ENCODE measurements at places on chromosomes 12 and 14.

DNA sequence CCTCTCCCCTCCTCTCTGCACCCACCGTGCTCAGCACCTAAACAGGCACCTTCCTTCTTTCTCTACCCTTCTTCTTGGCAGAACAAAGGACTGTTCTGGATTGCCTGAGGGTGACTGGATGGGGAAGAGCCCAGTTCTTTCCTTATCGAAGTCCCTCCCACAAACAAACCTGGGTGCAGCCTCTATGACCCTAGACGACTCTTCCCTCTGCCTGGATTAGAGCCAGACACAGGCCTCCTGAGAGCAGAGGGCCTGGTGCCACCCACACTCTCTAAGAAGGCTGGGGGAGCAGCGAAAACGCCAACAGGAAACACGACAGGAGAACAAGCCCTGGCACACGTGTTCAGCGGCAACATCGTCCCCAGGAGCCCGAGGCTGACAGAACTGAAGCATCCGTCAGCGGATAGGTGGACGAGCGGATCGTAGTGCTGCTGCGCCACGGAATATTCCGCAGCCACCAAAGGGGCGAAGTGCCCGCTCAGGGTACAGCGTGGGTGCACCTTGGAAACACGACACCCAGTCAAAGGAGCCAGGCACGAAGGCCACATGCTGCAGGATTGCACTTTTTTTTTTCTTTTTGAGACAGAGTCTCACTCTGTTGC lies 38.0 kb downstream of the RIMBP2 start:
- DNase-seq: no peak

DNA sequence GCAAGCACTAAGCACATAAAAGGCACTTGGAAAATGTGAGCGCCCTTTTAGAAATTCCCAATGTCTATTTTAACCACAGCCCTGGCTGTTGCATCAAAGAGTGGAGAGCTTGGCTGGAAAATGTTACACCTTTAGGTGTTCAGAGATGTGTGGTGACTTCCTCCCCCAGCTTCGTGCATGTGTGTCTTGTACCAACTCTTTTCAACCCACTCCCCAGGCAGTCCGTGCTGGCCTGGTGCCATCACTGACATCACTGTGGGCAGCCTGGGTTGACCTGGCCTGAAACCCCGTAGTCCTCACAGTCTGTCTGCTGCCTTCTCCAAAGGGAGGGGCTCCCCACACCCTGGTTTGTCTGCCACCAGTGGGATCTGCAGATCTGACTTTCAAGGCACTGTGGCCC lies 101.8 kb downstream of the SCARB1 start:
- DNase-seq: peak; percentile 39

DNA sequence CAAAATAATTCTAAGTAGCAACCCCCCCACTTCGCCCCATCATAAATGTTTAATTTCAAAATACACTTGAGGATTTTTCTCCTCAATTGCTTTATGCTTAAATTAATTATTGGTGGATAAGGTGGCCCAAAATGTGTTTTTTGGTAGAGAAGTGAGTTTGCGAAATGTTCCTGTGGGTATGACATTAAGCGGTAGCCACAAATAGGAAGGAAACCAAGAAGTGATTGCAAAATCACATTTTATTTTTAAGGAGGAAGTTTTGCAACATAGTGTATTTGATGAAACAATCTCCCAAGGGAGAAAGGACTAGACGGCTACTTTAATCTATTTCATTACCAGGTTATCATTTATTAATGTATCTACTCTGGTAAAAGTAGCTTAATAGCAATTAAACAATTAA lies 25.5 kb downstream of the SLC25A3 start:
- DNase-seq: no peak

DNA sequence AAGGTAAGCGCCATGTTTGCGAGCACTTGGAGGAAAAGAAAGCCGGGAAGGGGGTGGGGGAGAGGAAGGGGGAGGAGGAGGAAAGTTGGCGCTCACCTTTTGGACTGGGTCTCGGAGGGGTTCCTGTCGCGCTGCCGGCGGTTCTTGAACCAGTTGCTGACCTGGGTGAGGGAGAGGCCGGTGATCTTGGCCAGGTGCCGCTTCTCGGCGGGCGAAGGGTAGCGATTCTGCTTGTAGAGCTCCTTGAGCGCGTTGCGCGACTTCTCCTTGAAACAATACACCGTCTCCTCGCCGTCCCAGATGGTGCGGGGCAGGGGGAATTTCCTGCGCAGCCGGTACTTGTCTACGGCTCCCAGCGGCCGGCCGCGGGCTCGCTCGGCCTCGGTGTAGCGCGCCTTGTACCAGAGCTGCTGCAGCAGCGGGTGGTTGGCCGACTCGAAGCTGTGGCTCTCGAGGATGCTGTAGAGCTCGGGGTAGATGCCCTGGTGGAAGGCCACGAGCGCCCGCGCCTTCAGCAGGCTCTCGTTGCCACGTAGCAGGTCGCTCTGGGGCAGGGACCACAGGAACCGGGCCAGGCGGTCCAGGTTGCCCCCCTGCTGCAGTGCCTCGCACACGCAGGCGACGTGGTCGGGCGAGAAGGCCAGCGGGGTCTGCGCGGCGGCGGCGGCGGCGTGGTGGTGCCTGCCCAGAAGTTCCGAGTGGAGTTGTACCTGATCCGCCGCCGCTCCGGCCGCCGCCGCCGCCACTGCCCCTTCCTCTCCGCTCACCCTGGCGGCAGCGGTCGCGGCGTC lies 840 bp downstream of the SIX4 start:
- peak; percentile 18 for DNase-seq

DNA sequence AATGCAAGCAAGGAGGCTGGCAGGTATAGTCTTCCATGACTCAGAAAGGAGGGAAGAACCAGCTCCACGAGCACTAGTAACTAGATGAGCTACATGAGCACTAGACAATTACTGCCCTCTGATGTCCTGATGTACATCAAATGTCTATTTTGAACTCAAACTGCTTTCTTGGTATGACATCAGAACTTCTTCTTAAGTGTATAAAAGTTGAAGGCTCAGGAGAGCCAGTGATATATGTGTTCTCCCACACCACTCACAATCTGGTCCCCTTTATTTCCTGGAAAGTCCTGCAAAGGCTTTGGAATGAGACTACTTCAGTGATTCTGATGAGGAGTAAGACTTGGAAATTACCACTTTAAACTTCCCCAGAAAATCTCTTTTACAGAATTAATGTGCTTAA lies 18.5 kb upstream of the DHRS7 start:
- DNase-seq: no peak

- DNase-seq: peak; percentile 39
Observed at GRCh38 chr12:56521590-56522371, at the start of gene RBMS2. TSS of gene RBMS2 (plus strand) at chr12:56521820. CDS start at chr12:56522024, 204 bp downstream.

DNA sequence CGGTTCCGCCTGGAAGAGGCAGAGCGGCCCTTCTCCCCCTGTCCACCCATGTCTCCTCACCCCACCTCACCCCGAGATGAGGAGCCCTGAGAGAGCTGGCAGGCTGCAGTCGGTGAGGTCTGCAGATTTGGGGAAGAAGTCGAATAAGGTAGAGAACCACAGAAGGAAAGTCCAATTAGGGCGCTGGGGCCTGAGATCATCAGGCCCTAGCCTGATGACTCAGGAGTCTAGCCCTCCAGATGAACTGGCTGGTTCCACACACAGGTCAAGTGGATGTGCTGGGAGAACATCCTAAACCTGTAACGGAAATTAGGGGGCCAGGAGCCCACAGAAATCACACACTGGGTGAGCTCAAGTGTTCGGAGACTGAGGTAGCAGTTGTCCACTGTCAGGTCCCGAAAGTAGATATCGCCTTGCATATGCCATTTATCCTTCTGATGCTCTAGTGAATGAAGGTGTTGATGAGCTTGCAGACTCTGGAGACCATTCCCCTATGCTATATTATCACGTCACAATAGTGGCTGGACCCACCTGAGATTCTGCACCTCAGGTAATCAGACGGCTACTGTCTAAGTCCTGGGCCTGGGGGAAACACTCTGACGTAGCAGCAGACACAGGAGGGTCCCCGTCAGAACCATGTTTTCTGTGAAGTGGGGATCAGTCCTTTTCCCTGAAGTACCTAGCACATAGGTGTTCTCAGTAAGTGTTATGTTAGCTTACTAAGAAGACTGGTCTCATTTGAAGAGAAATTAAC lies 886 bp upstream of the METTL17 start:
- no peak for DNase-seq

GRCh38 chr12:82407481-82407880 lies 49.2 kb downstream of the METTL25 start:
- no peak for DNase-seq

DNA sequence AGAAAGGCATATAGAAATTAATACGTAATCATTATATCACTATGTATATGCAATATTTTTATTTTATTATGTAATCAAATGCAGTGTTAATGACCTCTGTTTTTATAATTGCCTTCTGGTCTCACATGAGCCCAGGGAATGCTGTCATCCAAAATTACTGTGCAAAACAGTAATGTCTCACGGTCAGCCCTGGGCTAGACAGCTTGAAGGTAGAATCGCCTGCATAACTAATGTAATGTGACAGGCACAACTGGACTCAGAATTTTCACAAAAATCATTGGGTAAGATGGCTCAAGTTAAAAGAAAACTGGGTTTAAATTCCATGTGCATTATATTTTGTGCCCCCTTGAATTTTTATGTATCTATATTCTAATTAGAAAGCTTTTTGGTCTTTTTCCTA lies 293.3 kb downstream of the PPFIA2 start:
- DNase-seq: no peak

DNA sequence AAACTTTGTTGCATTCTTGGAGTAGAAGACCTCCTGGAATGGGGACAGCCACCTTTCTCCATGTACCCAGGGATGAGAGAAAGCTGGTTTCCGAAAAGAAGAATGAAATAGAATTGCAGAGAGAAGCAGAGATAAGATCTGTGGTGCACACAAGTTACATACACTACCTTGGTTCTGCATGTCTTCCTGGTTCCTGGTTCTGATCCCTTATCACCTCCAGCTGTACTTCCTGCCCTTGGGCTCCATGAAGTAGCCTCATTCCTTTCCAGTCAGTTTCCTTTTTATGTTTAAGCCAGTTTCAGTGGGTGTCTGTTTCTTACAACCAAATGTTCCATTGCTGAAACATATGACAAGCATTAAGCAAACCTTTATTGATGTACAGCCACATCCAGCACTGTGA lies 69.3 kb downstream of the FBXW8 start:
- DNase-seq: no peak

GRCh38 chr12:96347130-96347699 lies 53.0 kb downstream of the CDK17 start:
- DNase-seq: no peak

- DNase-seq: no peak
Observed at GRCh38 chr14:22391908-22392565, 197.0 kb downstream of the DAD1 start.

DNA sequence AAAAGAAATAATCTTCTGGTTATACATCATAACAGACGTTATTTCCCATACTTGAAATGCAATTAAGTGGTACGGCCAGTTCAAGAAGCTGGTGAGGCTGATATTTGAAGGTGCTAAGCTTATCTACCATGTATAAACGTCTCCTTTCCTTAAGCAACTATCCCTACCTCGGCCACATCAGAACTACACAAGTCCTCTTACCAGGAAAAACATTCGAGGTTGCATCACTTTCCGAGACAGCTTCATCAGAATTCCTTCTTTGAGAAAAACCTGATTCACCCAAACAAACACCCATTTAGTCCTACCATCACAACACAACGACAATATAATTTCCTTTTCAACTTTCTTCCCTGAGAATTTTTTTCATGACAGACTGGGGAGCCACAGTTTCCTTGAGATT lies 33.9 kb upstream of the NR2C1 start:
- no peak for DNase-seq

- DNase-seq: peak; percentile 77
Observed at GRCh38 chr14:61511558-61511948, 183.8 kb upstream of the HIF1A start.

- no peak for DNase-seq
Observed at GRCh38 chr12:54598970-54599369, 10.5 kb upstream of the PPP1R1A start.

GRCh38 chr14:19873178-19873577 lies 1.8 kb upstream of the OR4K2 start:
- DNase-seq: no peak

DNA sequence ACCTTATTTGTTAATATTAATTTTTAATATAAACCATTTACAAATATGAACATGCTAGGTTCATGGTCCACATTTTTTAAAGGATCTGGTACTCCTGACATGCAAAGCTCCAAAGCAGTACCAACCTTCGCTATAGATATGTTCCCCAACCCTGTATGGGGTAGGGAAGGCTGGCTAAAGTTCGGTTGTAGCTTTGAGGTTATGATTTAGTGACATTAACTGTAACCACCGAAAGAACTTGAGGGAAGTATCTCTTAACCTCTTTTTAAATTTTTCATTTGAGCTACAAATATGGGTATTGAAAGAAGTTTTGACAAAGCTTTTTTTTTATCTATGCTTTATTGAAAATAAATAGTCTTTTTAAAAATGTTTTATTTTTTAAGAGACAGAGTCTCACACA lies 115.5 kb downstream of the DYRK2 start:
- DNase-seq: no peak

- no peak for DNase-seq
Observed at GRCh38 chr14:22011253-22011642, 337.6 kb upstream of the OR4E1 start.

GRCh38 chr14:67539116-67539515 lies 6.0 kb downstream of the PLEKHH1 start:
- DNase-seq: no peak

GRCh38 chr14:58784931-58785330 lies 147.2 kb downstream of the DACT1 start:
- DNase-seq: no peak

GRCh38 chr12:72888693-72889092 lies 616.5 kb downstream of the TRHDE start:
- DNase-seq: no peak

DNA sequence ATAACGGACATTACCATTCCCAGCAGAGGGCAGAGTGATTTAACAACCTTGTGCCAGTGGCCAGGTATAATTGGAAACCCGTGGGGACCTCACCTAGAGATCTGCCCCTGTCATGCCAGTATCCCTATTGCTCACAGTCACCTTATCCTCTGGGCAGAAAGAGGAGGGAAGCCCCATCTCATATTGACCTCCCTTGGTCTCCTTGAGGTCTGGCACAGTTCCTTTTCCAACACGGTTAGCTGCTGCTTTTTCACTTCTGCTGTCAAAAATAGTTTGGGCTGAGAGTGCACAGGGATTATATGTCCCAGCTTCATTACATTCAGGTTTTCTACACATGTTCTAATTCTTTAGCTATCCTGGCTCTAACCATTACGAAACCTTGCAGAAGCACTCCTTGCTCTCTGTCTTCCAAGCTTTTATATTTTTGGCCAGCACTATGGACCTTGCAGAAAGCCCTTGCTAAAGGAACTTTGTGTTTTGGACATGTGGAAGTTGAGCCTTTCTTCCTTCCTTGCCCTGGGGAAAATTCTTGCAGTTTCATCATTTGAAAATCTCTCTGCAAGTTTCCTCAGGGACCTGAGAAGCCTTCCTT lies 111.7 kb upstream of the MIS18BP1 start:
- no peak for DNase-seq

GRCh38 chr12:3362737-3363136 lies 128.3 kb upstream of the PRMT8 start:
- DNase-seq: no peak

- DNase-seq: no peak
Observed at GRCh38 chr14:23043145-23043544, 1.1 kb downstream of the PSMB11 start.

- DNase-seq: no peak
Observed at GRCh38 chr12:108582978-108583770, 14.7 kb downstream of the TMEM119 start.
